ENCODE measurements at places on chromosomes 1 and 21.

- DNase-seq: no peak
Observed at GRCh38 chr1:153938996-153939395, 7.5 kb downstream of the DENND4B start.

- DNase-seq: no peak
Observed at GRCh38 chr1:14010476-14010875, 310.5 kb downstream of the PRDM2 start.

DNA sequence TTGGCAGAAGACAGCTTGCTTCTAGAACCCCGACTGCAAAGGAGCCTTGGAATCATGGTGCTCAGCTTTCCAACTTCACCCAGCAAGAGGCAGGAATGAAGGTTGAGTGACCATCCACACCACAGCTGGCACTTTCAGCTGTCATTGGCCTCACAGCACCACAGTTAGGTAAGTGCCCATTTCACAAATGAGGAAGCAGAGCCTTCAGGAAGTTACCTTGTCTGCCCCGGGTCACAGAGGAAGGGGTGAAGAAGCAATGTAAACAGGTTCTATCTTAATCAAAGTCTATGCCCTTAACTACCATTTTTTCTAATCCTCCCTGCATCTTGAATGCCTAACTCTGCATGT lies 156.0 kb downstream of the GLUL start:
- no peak for DNase-seq

GRCh38 chr1:82284213-82284612 lies 483.5 kb downstream of the ADGRL2 start:
- no peak for DNase-seq

DNA sequence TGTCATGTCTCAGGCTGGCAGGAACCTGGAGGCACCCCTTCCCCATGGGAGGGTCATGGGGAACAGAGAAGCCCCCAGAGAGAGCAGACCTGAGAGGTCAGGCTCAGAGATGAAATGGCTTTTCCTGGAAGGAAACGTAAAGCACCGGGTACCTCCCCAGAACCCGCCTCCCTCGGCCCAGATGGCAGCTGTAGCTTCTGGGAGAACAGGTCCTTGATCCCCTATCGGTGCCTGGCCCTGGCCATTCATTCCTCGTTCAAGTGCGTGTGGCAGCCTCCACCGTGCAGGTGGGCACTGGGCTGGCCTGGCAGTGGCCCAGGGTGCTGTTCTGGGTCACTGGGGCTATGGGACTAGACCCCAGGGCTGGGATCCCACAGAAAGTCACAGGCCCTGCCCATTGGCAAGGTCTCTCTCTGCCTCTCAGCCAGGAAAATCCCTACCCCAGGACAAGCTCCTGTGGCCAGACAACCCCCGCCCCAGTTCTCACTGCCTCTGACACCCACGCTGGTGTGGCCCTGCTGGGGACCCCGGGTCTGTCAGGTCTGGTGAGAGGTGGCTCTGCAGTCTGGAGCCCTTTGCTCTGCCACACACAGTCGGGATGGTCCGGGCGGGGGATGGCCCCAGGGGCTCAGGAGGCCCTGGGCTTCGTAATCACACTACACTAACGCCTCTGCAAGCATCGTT lies 183.2 kb upstream of the VAMP3 start:
- DNase-seq: no peak

DNA sequence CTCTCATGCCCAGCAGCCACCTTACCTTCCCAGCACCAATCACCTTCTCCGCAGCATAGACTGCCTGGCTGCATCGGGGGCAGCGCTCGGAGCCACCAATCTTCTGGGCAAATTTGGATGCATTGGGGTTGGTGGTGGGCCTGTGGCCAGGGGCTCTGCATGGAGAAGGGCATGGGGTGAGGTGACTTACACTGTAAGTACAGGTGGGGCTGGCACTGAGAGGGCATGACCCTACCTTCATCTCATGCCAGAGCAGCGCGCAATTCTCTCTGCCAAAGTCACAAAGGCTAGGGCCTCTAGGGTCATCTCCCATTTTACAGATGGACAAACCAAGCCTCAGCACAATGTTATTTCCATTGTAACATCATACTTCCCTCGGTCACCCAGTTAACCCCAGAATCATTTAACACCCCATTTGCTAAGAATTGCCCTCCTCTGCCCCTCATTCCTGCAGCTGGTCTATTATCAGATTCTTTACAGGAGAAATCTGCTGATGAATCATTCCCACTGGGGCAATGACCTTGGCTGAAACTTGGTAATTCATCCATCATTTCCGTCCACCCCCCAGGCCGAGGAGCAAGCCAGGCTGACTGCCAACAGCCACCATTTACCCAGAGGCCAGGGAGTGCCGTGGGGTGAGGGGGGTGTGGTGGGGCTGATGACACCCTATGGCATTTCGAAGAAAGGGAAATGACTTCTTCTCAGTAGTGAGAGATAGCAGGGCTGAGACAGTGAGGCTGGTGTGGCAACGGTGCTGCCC lies 17.9 kb downstream of the CSRP1 start:
- no peak for DNase-seq

GRCh38 chr1:9654834-9655723 lies 3.5 kb downstream of the PIK3CD start:
- DNase-seq: peak; percentile 42

DNA sequence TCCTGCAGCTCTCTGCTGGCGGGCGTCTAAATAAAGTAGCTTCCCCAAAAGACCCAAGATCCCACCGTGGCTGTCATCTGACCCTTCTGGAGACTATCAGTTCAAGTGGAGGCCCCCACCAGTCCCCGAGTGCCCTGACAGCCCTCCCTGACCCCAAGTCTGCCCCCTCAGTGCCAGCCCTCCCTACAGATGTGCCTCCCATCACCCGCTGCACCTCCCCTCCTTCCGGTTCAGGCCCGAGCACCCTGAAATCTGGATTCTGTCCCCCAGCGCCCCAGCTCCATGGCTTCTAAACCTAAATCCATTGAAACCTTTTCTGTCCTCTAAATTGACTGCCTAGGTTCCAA lies 595 bp downstream of the IL10RB start:
- DNase-seq: peak; percentile 40

- DNase-seq: no peak
Observed at GRCh38 chr1:12196641-12197482, 30.1 kb downstream of the TNFRSF1B start.

DNA sequence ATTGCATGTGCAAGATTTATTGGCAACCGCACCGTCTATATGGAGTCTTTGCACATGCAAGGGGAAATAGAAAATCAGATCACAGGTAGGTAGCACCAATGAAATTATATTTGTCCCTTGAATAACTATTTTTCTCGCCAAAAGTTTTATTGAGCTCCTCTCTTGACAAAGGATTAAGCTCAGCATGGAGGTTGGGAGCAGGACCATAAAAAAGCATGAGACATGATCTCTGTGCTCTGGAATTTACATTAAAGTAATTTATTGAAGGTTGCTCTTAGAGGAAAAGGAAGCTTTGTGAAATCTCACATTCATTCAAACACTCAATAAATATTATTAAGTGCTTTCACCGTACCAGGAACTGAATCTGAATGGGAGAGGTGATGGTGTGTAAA lies 66.0 kb upstream of the UBE2U start:
- no peak for DNase-seq

GRCh38 chr1:64042331-64043100 lies 160.9 kb upstream of the UBE2U start:
- no peak for DNase-seq

GRCh38 chr1:172134087-172134731 lies 286.3 kb upstream of the C1orf105 start:
- no peak for DNase-seq

- no peak for DNase-seq
Observed at GRCh38 chr1:23444104-23444533, 19.6 kb upstream of the TCEA3 start.

- DNase-seq: no peak
Observed at GRCh38 chr1:209777587-209777986, 6.8 kb downstream of the C1orf74 start.

GRCh38 chr1:76697361-76697760 lies 169.9 kb upstream of the ST6GALNAC5 start:
- DNase-seq: no peak

GRCh38 chr1:187338762-187339412 lies 510.1 kb downstream of the PLA2G4A start:
- DNase-seq: no peak

DNA sequence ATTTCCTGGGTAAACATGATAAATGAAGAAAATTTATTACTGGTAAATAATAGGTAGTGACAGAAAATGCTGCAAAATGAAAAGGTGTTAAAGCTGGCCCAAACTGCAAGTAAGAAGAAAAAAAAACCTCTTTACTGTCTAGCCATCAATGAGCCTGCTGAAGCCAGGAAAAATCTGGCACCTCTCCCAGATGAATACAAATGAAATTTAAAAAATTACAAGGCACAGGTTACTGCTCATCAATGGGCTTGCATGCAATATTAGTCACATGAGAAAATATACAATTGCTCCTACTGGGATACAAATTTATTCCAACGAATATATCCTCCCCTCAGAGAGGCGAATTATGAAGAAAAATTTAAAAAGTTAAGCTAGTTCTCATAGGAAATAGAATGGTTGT lies 1422.5 kb downstream of the KCNT2 start:
- DNase-seq: no peak

- DNase-seq: no peak
Observed at GRCh38 chr1:237025358-237026074, 16.5 kb upstream of the RYR2 start.

- no peak for DNase-seq
Observed at GRCh38 chr1:167477986-167478385, 40.3 kb downstream of the CD247 start.

DNA sequence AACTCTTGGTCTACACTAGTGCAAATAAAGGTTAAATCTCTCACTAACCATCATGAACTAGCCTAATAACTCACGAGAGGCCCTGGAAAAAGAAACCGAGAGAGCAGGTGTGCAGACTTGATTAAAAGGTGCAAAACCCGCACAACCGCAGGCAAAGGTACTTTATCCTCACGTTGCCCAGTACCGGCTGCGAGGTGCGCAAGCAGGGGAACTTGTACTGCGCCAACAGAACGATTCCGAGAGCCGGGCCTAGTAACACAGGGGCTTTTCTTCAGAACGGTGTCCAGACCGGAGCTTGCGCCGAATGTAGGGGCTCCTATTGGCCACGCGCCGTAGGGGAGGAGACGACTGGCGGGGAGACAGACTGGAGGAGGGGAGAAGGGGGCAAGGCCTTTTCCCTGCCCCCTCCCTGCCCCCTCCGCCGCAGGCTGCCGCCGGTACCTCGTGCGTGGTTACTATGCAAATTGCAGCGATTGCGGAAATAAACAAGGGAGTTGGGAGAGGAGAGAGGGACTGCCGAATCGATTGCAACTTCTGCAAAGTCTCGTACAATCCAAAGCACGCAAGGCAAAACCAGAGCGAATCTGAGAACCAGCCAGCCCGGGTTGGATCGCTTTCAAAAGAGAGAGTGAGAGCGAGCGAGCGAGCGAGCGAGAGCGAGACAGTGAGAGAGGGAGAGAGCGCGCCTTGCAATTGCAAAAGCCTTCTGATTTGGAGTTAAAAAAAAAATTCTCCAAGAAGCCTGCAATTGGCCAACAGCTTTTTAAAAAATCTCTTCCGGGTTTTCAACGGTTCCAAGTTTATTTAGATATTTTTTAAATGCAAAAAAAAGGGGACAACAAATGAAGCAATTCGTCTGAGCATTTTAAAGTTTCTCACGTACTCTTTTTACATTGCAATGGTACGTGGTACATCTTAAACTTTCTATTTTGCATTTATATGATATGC lies 5.4 kb upstream of the NFIA start:
- peak; percentile 74 for DNase-seq

DNA sequence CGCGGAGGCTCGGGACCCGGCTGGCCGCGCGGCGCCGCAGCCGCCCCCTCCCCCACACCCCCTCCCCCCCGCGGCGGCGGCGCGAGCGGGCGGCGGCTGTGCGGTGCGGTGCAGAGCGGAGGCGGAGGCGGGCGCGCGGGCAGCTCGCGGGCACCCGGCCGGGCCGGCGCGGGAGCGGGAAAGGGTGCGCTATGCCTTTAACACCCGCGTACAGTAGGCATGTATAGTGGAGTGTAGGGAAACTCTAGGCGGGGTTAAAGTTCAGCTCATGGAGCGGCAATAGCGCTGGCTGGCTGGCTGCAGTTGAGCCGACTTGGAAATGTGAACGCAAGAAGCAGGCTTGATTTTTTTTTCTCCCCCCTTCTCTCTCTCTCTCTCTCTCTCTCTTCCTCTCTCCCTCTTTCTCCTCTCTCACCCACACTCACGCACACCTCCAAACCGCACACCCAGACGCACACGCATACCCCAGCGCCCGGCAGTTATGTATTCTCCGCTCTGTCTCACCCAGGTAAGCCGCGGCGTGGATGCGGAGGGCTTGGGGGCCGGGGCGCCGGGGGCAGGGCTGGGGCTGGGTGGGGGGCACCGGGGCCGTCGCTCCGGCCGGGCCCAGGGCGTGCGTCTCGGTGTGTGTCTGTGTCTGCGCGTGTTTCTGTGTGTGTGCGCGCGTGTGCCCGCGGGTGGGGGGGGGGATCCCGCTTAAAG lies at the start of gene NFIA:
NFIA (plus strand) TSS at position 251 of the 702 bp plus-strand sequence.
- DNase-seq: peak; percentile 23

- no peak for DNase-seq
Observed at GRCh38 chr21:40051801-40052200, 184.6 kb downstream of the PCP4 start.

- DNase-seq: no peak
Observed at GRCh38 chr1:24418898-24419628, 3.5 kb downstream of the NIPAL3 start.

DNA sequence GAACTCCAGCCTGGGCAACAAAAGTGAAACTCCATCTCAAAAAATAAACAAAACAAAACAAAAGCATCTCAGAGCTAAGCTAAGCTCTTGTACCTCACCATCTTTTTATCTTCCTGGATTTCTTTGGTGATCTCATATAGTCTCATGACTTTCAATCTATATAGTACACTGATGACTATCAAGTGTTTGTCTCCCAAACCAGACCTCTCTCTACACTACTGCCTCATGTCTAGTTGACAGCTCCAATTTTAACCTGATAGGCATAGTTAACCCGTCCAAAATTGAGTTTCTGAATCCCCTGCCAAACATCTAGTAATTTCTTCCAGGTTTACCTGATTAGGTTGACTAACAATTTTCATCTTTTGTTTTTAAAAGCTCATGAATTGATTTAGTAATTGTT lies 151.7 kb downstream of the COP1 start:
- no peak for DNase-seq

DNA sequence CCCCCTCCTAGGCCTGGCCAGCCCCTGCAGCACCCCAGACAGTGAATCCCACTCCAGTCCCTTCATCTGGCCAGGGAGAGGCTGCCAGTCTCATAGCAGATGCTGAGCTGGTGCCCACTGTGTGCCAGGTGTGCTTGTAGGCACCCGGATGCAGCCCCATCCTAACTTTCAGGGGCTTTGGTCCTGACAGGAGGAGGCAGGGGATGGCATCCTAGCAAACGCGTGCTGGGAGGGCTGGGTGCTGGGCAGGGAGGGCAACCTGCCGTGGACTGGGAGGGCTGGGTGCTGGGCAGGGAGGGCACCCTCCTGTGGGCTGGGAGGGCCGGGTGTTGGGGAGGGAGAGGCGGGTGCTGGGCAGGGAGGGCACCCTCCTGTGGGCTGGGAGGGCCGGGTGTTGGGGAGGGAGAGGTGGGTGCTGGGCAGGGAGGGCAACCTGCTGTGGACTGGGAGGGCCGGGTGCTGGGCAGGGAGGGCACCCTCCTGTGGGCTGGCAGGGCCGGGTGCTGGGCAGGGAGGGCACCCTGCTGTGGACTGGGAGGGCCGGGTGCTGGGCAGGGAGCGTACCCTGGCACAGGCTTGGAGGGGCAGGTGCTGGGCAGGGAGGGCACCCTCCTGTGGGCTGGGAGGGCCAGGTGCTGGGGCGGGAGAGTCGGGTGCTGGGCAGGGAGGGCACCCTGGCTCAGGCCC lies 35.3 kb downstream of the SLC19A1 start:
- no peak for DNase-seq
